Stimulated activated CD4-positive, alpha-beta T cell treated with anti-CD3 and anti-CD28 coated beads, Interleukin-15, amount 100 ng/mL, for 48 hours (primary cell): ENCODE measurements at places on chromosomes 13 and 19.
A peak's percentile ranks its signal among the peaks of the same experiment; 100 is the strongest.

GRCh38 chr19:47608969-47609905 is at the start of gene BICRA:
TSS of gene BICRA (plus strand) at chr19:47609134. CDS start at chr19:47673575, 64,441 bp downstream.
- peak; percentile 59 for DNase-seq

DNA sequence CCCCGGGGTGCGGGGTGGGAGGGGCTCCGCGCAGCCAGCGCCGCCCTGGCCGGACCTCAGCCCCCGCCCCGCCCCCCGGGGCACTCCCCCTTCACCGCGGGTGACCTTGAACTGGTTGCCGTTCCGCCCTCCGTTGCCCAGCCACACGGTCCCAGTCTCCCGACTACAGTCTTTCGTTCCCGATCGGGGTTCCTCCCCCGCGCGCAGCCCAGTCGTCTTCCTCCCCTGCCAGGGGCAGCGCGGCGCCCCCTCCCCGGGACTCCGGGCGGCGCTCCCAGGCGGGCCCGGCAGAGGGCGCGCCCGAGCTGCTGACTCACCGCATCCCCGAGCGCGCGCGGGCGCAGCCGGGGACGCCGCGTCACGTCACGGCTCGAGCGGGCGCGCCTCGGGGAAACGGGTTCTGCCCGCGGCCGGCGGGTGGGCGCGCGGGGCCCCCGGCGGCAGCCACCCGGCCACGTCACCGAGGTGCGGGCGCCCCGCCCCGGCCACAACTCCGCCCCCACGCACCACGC is 459 bp downstream of the MIDN start:
- DNase-seq = peak; percentile 76

- DNase-seq = no peak
Measured at GRCh38 chr19:2355168-2356035, 4.7 kb upstream of the TMPRSS9 start.

- DNase-seq = no peak
Measured at GRCh38 chr13:44903574-44903985, 85.7 kb downstream of the NUFIP1 start.
